ENCODE measurements at places on chromosomes 1 and 21.

DNA sequence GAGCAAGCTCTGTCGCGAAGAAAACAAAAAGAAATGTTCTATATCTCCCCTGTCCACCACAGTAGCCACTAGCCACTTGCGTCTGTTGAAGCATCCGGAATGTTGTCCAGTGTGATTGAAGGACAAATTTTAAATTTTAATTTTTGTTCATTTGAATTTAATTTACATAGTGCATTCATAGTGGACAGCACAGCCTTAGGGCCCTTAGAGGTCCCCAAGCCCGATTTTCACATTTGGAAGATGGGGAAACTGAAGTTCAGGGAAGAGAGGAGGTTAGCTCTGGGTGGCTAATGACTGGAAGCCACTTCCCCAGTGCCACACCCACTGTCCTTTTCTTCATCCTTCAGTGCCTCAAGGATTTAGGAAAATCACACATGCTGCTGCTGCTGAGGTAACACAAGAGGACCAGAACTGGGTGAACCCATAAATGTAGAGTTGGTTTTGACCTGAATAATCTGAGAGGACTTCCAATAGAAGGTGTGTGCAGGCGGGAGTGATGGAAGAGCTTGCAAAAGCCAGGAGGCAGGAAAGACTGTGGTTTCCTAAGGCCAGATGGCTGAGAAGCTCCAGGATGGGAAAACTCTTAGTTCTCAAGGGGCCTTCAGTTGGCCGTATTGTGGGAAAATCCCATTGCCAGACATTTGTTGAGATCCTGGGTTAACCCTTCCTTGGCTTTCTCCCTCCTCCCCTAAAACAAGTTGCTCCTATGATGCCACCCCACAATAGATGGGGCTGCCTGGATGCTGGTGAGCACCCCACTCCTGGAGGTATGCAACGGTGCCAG, 49.5 kb downstream of the TRIM11 start:
- no peak for DNase-seq

DNA sequence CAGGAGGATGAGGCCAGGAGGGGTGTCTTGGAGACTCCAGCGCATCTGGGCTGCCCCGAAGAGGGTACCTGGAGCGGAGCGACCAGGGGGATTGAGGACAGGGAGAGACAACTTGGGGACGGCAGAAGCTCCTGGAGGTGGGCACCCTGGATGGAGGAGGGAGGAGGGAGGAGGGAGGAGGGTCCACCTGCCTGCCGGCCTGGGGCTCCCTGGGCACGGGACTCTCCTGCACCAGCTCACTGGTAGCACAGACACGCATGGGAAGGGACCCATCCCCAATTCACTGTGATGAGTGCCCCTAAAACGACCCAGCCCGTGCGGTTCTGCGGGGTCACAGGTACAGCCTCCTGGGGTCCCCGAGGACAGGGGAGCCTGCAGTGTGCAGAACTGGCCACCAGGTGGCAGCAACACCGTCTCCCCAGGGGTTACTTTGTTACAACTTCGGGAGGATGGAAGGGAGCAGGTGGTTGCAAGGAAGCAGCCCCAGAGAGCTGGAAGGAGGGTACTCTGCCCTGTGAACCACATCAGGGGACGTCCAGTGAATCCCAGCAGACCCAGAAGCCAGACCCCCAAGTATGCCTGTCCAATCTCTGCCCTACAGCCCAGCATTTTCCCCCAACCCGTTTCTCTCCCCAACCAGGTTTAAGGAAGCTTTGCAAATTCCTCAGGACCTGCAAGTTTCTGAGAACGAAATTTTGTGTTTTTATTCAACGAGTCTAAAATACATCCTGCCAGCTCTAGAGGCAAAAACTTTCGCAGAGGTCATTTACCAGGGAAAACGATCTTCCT, 482.4 kb downstream of the NPHP4 start:
- DNase-seq: no peak

DNA sequence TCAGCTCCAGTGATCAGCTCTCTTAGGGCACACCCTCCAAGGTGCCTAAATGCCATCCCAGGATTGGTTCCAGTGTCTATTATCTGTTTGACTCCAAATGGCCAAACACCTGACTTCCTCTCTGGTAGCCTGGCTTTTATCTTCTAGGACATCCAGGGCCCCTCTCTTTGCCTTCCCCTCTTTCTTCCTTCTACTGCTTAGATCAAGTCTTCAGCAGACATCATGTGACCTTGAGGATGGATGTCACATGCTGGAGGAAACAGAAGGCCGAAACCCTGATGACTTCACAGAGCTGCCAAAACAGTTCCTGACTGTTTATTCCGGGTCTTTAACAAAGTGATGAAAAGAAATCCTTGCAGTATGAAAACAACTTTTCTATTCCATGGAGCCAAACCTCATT, 24.4 kb upstream of the WDR26 start:
- no peak for DNase-seq

- no peak for DNase-seq
Observed at GRCh38 chr21:16517383-16517782, 787.6 kb downstream of the USP25 start.

GRCh38 chr1:94954263-94955220, 27.6 kb upstream of the CNN3 start:
- no peak for DNase-seq

GRCh38 chr1:1432274-1432950, 3.1 kb upstream of the VWA1 start:
- no peak for DNase-seq

DNA sequence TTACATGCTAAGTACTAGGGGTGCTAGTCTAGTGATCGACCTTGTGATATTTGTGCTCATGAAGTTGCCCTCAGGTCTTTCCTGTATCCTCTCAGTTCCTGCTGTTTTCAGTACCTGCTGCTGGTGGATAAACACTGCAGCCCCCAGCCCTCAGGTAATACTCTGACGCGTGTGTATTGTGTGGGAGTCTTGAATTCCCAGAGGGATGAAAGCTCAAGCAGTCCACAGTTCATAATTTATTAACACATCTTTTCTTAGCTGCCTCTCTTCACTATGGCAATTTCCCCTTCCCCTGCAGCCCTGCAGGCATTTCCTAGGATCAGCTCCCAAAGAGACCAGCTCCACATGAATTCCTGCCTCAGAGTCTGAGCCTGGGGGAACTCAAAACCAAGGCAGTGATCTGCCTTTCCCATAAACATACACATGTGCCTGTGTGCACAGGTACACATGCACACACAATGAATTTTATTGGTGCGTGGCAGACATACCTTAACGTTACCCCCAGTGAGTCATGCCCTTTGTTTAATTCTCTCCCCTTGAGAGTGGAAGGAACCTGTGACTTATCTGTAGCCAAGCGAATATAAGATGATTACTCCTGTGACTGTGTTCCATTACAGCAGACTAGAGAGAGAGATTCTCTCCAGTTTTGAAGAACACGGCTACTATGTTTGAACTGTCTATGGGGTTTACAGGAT, 14.1 kb upstream of the HMGCS2 start:
- DNase-seq: no peak

GRCh38 chr1:235932090-235932510, 65.4 kb upstream of the LYST start:
- DNase-seq: no peak

DNA sequence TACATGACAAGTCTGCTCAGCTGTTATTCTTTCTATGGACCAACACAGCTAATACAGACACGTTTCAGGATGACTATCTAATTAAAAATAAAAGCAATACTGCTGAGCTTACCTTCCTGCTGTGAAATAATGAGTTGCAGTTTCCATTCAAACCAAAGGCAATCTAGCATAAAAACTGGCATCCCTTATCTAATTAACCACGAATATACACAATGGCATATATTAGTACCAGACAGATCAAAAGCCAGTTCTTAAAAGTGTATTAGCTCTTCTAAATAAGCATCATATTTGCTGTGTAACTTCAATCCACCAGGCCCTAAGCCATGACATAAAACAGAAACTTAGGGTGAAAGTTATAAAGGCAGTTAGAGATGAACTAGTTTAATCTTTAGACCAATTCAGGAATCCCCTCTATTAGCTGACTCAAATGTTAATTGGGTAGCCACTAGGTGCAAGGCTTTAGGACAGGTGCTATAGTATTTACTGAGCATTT, 20.6 kb downstream of the TESK2 start:
- DNase-seq: no peak

DNA sequence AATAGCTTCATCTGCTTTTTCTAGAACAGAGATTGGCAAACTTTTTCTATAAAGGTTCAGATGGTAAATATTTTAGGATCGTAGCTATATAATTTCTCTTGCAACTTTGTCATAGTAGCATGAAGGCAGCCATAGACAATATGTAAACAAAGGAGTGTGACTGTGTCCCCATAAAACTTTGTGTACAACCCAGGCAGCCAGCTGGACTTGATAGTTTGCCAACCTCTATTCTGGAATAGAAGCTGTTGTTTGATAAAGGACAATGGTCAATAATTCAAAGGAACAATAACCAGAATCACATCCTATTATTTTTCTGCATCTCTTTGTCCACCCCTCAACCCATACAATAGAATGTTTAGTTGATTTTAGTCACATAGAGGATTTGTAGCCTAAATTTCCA, 286.7 kb downstream of the LMX1A start:
- DNase-seq: no peak

DNA sequence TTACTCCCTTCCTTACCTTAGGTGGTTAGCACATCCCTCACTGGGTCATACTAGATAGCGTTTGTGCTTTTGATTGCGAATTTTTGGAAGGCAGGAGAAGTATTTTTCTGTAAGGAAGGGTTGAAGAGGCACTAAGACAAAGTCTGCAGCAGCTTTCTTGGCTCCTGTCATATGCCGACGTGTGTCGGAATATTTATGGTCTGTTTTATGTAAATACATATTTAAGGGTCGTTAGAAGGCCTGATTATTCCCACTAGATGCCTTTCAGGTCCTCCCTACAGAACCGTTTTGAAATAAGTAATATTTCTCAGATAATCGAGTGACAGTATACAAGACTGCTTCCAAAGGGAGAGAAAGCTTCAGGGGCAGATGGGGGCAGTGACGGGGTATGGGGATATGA, 10.0 kb downstream of the RNF220 start:
- DNase-seq: no peak

- DNase-seq: no peak
Observed at GRCh38 chr1:232204269-232204668, 425.7 kb downstream of the SIPA1L2 start.

- DNase-seq: peak; percentile 75
Observed at GRCh38 chr1:161932668-161933067, 91.0 kb downstream of the OLFML2B start.

DNA sequence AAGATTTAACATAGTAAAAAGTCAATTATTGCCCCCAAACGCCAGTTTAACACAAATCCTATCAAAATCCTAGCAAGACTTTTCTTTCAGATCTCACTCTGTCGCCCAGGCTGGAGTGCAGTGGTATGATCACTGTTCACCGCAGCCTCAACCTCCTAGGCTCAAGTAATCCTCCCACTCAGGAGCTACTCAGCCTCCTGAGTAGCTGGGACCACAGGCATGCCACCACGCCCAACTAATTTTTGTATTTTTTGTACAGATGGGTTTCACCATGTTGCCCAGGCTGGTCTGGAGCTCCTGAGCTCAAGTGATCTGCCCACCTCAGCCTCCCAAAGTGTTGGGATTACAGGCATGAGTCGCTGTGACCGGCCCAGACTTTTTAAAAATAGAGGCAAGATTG, 4.8 kb downstream of the SNIP1 start:
- DNase-seq: no peak

DNA sequence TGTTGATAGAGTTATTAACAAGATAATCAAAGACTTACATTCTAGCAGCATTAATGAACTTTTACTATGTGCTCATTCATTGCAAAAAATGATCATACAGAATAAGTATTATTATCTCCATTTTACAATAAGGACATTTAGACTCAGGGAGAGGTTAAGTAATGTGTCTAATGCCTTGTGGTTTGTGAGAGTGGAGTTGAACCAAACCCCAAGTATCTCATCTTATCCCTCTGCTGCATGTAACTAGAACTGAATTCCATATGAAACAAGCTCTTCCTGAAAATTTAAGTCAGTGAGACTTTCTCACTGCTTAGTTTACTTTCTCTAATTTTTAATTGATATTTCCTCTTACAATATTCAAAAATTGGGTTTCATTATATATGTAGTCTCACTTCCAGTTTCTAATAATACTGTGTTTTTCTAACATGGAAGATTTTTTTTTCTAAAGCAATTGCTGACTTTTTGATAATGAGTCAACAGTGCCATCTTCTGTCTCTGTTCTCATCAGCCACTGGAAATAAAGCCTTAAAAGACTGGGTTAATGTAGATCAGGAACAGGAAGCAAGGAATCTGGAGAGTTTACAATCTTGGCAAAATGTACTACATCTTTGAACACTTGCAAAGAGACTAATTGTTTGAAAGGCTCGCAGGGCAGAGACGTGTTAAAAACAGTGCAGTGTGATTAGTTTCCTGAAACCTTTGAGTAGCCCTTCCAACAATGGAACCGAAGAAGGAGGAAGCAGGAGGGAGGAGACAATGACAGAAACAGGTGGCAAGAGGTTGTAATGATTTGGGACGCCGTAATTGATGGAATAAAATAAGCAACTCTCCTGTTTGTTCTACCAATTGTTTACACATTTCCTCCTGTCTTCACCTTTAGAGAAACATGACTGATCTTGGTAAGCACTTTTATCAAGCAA, 567.6 kb downstream of the MRPL39 start:
- DNase-seq: no peak

GRCh38 chr1:1946540-1946939, 27.5 kb upstream of the TMEM52 start:
- peak; percentile 84 for DNase-seq

DNA sequence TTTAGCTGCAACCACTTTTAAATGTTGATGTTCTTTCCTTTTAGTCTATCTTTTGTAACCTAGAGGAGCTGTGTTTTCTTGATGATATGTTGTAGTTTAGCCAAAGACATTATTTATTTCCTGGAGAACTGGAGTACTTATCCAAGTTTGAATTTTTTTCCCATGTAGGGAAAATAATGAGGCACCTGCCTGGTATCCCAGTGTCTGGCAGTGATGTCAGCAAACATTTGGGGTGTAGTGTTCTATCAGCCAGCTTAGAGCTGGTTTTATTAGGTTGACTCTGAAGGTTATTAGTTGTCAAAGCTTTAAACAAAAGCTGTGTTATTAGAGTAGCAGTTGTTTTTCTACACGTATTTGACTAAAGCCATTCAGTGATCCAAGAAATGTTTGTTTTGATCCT, 3.2 kb downstream of the CTPS1 start:
- no peak for DNase-seq

- no peak for DNase-seq
Observed at GRCh38 chr1:200364091-200364759, 45.6 kb downstream of the ZNF281 start.

All from Right ventricle myocardium inferior (tissue), 1 donor.